ENCODE measurements at places on chromosomes 4 and X. TPM values are rescaled to one million over a fixed set of nuclear protein-coding genes. Genes with fewer than 3 reads are reported as not detected.

GRCh38 chr4:188492886-188493285, 353.6 kb downstream of the TRIML1 start:
- no peak for DNase-seq

DNA sequence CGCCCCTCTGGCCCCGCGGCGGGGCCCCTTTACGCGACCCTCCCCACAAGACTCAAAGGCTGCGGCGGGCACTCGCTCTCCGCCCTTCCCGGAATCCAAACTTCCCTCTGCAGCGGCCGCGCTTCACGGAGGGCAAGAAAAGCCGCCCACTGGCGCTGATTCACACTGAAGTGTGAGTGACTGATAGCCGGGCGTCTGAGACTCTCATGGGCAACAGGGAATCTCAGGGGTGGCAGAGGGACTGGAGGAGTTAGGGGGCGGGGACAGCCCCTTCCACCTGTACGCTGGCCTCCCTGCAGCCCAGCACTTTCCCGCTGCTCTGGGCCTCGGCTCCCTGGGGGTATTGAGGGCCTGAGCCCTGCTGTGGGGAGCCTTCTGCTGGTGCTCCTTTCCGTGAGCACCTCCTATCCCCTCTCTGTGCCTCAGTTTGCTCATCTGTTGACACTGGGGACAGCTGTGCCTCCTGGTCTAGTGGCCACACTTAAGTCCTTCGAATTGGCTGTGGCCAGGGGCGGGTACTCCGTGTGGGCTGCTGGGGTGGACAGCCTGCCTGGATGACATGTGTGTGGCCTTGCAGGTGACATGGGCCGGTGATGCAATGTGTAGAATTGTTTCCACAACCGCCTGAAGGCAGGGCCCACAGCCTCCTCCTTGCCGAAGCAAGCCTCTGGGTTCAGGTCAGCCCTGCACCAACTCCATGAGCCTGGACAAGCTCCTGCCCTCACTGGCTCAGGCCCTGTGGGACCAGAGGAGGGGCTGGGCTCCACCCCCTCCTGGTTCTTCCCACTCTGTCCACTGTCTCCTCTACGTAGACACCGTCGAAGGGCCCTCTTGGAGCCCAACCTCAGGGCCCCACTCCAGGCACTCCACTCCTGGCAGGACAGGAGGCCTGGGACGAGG, 951 bp downstream of the SH3BP2 start:
- DNase-seq, result peak; percentile 47

GRCh38 chr4:47704693-47705325, 133.1 kb downstream of the CORIN start:
- DNase-seq, result no peak

DNA sequence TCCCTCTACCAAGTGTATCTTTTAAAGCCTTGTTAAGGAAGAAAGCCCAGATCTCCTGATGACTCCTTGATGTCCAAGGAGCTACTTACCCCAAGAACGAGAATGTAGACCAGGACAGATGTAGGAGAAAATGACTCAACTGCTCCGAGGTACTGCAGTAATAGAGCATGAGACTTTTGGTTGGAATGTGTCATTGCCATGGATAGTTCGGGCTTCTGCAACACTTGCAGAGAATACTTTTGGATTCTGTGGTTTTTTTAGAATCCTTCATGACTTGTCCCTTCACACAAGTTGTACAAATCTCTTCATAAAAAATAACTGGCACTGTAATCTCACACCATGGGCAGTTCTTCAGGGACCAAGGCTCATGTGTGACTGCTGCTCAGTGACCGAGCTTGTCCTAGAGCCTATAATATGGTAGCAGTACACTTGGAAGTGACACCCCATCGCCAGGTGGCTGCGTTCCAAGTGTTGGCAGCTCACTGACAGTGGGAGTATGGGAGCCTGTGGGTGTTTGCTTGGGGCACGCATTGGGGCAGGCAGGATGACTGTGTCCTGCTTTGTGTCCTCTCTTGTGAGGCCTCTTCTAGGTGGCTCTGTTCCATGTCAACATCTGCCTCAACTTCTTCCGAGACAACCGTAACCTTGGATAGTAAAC, 87.9 kb upstream of the WDR1 start:
- DNase-seq, result no peak

Gene RASL11B
- 0.15 TPM for total RNA-seq

GRCh38 chr4:102089850-102090621, 255.2 kb downstream of the SLC39A8 start:
- no peak for DNase-seq

Gene CXorf65
- total RNA-seq, result 18.3 TPM

Gene IL1RAPL2
- total RNA-seq, result not detected

- DNase-seq, result no peak
These were observed 113.8 kb downstream of the IL13RA2 start for GRCh38 chrX:114903618-114904017.
